ENCODE measurements at places on chromosomes 12 and 14.

GRCh38 chr14:74988131-74988530, 14.6 kb upstream of the EIF2B2 start:
- DNase-seq: no peak

DNA sequence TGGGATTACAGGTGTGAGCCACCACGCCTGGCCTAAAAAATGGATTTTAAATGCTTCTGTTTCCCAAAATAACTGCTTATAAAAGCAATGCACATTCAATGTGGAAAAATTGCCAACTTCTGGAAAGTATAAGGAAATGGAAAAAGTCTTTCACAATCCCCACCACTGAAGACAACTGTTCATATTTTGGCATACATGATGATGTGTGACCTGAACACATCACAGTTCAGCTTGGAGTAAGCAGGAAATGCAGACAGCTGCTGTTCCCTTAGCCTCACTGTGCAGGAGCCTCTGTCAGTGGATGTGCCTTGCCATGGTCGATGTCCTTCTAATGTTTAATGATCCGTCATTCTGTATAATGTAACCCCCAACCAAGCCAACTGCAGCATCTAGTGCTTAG, 5.2 kb downstream of the MTERF2 start:
- DNase-seq: no peak

DNA sequence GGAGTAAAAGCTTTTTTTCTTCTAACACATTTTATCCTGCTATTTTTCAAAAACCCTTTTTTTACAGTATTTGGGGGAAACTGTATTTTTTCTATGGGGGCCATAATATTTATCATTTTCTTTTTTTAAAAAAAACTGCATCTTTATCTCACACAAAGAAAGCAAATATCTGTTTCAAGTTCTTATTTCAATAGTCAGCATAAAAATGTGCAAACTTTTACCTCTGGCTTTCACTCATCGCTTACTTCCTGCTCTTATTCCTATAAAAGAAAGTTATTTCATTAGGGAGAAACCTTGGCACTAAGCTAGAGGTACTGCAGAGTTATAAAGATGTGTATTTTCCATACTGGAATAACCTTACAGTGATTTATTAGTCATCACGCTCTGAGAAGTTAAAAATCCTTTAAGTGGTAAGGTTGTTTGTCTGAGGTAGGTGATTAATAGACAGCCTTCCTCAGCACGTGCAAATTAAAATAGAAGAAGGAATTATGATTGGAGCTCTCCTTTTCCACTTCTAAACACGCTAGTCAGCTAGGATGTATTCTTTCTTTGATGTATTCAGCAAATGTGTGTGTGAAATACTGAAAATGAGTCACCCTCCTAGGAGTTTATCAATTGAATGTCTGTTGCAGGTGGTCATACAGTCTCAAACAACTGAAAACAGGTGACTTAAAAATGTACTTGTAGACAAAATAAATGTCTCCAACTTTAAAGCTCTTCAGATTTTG, 461.0 kb downstream of the GXYLT1 start:
- no peak for DNase-seq

GRCh38 chr12:3727877-3728632, 24.9 kb downstream of the CRACR2A start:
- no peak for DNase-seq

Data from large intestine (tissue), 12 donors.